ENCODE measurements at places on chromosomes 16 and 17.

DNA sequence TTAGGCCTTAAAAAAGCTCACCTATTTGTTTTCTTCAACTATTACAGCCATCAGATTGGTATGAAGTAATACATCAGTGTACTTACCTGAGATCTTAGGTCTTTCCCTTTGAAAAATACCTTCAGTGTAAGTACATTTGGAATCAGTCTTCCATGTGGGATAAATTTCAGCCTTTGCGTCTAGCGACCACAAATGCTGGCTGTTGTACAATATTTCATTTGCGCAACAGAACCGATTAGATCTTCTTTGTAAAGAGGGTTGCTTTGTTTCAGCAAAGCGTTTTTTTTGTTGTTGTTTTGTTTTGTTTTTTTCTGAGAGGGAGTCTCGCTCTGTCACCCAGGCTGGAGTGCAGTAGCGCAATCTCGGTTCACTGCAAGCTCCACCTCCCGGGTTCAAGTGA is 394.0 kb downstream of the CPPED1 start:
- DNase-seq = no peak

- DNase-seq = no peak
Measured at GRCh38 chr16:50640391-50640790, 40.7 kb downstream of the SNX20 start.

DNA sequence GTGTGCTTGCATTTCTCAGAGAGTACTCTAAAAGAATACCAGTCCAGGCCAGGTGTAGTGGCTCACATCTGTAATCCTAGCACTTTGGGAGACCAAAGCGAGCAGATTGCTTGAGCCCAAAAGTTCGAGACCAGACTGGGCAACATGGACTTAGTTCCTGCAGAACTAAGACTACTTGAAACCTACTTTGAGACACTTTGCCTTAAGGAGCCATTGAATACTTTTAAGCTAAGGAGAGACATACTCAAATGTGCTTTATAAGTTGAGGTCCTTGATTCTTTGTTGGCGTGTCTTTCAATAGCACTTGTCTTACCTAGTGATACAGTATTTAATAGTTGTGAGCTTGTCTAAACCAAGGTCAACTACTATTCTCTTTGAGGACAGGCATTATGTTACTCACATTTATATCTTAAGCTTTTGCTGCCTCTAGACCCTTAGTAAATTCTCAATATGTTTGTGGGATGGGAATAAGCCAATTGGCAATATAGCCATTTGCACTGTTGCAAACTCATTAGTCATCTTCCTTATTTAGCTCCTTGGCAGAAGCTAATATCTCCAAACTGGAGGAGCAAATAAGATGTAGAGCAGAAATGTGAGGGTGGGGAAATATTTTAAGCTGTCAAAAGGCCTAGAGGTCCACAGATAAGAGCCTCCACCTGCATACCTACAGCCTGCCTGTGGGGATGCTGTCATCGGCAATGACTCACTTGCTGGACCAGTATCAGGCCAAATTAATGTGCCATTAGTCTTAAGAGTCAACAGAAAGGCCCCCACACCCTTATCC is 16.3 kb downstream of the SCPEP1 start:
- no peak for DNase-seq

GRCh38 chr16:11949527-11949926 is 7.7 kb upstream of the NPIPB2 start:
- no peak for DNase-seq

- no peak for DNase-seq
Measured at GRCh38 chr17:37671824-37672547, 28.7 kb upstream of the DDX52 start.

DNA sequence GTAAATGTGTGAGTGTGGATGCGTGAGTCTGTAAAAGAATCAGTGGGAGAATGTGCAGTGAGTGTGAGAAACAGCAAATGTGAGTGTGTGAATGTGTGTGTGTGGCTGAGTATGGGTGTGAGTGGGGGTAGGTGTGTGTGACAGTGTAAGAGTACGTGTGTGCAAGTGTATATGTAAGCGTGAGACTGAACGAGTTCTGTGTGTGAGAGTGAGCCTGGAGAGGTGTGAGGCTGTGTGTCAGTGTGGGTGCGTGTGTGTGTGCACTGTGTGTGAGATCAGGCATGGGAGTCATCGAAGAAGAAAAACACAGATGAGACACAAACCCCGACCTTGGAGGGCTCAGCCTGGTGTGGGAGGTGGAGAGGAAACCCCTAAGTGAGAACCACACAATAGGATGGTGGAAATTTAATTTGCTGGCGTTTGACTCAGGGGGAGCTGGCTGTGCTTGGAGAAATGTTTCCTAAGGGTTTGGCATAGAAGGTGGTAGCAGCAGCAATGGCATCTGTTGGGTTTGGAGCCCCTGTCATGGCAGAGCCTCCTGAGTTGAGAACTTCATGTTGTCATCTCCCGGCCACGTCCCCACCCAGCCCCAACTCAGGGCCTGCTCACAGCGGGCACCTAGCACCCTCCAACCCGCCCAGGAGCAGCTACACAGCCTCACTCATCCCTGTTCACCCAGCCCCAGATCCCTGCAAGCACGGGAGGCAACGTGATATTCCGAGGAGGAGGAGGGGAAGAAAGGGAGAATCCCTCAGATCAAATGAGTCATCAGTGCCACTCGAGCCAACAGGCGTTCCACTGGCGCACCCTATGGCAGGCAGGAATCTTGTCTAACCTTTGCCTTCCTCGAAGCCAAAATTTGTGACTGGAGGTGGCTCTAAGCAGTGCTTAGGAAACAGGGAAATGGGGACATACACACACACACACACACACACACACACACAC is 14.3 kb upstream of the NUBP1 start:
- DNase-seq = no peak

DNA sequence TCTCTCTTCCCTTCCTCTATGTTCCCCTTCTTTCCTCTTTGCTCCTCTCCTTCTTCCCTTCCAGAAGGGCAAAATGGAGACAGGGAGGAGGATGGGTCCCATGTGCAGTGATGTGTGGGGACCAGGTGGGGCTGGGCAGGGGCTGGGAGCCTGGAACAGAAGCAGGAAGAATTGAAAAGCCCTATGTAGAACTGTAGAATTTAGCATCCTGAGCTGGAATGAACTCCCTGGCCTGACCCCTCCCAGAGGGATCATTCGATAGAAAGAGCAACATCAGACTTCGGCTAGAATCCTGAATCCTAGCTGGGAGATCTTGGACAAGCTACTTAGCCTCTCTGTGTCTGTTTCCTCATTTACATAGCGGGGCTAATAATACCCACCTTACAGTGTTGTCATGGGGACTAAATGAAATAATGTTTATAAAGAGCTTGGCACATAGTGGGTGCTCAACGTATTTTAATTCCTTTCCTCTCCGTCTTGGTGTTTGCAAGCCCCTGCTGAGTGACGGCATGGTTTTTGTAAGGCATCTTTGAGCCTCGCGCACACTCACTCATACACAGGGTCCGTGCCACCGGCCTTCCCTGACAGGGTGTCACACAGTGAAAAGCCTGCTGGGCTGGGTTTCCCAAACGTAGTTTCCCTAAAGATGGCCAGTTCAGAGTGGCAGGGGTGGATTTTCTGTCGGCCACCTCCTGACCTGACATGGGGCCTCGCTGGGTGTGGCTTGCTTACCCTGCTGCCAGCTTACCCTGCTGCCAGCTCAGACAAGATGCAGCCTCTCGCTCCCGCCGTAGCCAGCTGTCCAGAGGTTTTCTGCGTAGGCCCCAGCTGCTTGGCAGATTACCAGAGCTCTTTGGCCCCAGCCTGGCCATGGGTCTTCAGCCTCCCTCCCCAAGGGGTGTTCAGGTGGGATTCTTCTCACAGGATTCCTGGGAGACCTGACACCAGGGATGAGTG is 6.1 kb upstream of the ARHGAP23 start:
- DNase-seq = no peak
